ENCODE measurements at places on chromosomes 4 and X. TPM values are rescaled to one million over a fixed set of nuclear protein-coding genes. Genes with fewer than 3 reads are reported as not detected.

Gene HSFX2
- not detected for total RNA-seq

Gene F8A2
- not detected for total RNA-seq

Gene NOX1
- not detected for total RNA-seq

Gene AMBN
- total RNA-seq, result not detected

Gene HMX1
- total RNA-seq, result not detected
